Adrenal gland (tissue), 19 donors: ENCODE measurements at places on chromosomes 7 and 10. TPM values are rescaled to one million over a fixed set of nuclear protein-coding genes. Genes with fewer than 3 reads are reported as not detected.

DNA sequence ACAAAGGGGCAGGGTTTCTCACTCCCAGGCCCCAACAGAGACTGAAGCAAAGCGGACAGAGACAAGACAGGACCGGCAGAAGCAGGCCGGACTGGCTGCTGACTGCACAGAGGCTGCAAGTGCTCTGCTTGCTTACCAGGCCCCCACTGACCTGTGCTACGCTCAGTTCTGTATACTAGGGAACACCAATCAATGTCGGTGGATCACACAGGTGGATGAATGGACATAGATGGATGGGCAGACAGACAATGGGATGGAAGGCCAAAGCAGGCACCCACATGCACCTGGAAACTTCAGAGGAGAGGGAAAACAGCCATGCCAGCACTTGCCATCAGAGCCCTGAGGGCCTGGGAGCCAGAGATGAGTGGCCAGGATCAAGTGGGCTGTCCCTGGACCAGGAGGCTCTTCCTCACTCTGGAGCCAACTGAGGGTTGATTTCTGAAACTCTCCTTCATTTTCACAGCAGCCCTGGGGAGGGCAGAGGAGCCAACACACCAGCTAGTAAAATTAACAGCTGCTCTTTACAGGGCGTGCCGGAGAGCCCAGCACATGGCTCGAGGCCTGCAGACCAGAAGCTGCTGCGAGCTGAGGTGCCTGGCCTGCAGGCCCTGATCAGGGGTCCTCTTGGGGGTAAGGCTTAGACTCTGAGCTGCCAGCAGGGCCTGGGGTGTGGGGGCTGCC, 243.6 kb downstream of the KCNMA1 start:
- DNase-seq: no peak

- no peak for DNase-seq
Measured at GRCh38 chr7:85471740-85472139, 284.9 kb upstream of the SEMA3D start.

DNA sequence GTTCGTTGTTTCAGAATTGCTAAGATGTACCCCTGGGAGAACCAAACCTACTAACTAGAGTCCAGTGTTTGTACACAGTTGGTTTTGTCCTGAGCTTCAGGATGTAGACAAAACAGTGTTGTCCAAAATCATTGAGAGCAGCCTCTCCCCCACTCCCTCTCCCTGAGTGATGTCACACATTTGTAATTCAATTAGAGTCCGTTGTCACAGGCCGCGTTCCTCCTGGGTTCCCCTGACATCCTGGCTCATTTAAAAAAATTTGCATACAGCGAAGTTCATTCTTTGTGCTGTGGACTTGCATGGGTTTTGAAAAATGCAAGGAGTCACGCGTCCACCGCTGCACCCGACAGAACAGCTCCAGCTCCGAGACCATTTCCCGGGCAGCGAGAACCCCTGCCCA, 10.3 kb downstream of the GRIFIN start:
- DNase-seq: no peak

GRCh38 chr7:19210893-19211413, 65.7 kb upstream of the FERD3L start:
- DNase-seq: no peak

DNA sequence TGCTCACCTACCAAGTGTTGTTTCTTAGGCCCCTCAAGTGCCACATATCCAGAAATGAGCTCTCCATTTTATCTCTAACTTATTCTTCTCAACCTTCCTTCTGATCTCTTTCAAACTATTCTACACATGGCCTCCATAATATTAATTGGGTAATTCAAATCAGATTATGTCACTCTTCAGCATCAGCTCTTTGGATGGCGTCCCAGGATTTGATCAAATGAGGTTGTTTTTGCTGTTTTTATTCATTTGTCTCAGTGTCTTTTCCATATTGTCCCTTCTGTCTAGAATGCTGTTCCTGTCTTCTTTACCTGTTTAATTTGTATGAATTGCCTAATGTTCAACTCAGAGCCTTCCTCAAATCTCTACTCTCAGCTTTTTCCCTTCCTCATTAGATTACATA, 234.6 kb upstream of the CXCL12 start:
- DNase-seq: no peak

GRCh38 chr10:90389876-90390275, 468.0 kb downstream of the HTR7 start:
- no peak for DNase-seq

DNA sequence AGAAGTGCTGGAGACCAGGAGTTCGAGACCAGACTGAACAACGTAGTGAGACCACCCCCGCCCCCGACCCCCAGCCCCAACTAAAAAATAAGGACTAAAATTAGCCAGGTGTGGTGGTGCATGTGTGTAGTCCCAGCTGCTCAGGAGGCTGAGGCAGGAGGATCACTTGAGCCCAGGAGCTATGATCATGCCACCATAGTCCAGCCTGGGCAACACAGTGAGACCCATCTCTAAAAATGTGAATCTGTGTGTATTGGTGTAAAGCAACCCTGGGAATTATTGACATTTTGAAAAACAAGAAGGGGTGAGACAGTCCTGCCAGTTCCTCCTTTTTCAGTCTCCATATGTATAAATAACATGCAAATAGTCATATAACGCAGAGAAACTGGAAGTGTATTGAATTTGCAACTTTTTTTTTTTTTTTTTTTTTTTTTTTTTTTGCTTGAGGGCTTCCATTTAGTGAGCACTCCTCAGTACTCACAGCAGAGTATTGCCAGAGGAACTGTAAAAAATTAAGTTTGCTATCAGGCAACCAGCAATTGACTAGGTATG, 3.4 kb upstream of the ITGB1 start:
- no peak for DNase-seq

DNA sequence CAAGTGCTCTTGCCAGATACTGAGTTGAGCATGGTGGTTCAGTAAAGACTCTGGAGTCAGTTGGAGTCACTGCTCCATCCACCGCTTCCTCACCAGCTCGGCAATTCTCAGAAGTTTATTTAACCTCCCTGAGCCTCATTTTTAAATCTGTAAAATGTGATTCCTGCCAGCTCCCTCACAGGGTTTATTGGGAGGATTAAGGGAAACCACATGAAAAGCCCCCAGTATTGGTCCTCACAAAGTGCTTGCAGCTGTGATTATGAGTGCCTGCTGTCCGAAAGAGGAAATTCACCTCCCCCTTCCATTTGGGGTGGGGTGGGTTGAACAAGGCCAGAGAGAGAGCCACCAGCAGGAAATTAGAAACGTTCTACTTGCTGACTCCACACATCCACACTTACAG, 99.0 kb downstream of the AOAH start:
- no peak for DNase-seq

DNA sequence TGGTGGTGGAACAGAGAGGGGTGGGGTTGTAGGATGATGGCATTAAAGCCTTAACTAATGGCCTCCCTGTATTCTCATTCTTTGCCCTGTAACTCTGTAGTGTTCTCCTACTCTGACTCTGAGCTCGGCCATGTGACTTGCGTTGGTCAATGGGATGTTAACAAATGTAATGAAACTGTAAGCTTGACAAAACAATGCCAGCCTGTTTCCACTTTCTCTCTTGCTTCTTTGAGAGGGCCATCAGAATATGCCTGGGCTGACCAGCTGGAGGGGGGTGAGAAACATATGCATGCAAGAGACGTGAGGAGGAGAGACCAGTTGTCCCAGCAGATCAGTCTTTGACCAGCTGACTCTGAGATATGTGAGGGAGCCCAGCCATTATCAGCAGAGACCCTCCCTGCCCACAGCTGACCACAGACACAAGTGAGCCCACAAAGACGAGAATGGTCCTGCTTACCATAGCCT, 100.6 kb downstream of the ICA1 start:
- no peak for DNase-seq

WAPL gene
- polyA plus RNA-seq: 14.6 TPM

NPTX2 gene
- 18.6 TPM for polyA plus RNA-seq

MACROH2A2 gene
- polyA plus RNA-seq: 5.1 TPM
